Midbrain (tissue), 1 donor: ENCODE measurements at places on chromosomes 6 and 20.
A peak's percentile ranks its signal among the peaks of the same experiment; 100 is the strongest.

- no peak for DNase-seq
These were observed 140.2 kb upstream of the CARMIL1 start for GRCh38 chr6:25138934-25139415.

GRCh38 chr6:611928-612327 lies 45.0 kb downstream of the HUS1B start:
- DNase-seq, result no peak

GRCh38 chr20:44324343-44324742 lies 12.5 kb upstream of the R3HDML start:
- DNase-seq, result no peak

- no peak for DNase-seq
These were observed 133.3 kb downstream of the AGPAT4 start for GRCh38 chr6:161140554-161140875.

DNA sequence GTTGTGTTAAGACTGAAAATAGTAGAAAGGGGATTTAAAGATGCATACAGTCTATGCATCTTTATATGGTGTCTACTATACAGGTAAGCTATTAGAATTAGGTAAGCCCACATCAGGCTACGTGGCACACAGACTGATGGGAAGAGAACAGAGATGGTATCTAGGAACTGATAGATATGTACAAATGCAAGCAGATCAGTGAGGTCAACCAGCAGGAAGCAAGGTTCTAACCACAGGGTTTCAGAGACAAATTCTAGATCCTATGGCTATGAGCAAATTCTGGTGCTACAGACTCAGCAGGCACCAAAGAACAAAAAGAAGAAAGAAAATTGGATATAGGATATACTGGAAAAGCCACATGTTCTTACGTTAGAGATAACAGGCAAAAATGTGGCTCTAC lies 110.6 kb downstream of the TRDN start:
- DNase-seq, result no peak

- DNase-seq, result no peak
These were observed 395.4 kb downstream of the CDC5L start for GRCh38 chr6:44782892-44783291.

DNA sequence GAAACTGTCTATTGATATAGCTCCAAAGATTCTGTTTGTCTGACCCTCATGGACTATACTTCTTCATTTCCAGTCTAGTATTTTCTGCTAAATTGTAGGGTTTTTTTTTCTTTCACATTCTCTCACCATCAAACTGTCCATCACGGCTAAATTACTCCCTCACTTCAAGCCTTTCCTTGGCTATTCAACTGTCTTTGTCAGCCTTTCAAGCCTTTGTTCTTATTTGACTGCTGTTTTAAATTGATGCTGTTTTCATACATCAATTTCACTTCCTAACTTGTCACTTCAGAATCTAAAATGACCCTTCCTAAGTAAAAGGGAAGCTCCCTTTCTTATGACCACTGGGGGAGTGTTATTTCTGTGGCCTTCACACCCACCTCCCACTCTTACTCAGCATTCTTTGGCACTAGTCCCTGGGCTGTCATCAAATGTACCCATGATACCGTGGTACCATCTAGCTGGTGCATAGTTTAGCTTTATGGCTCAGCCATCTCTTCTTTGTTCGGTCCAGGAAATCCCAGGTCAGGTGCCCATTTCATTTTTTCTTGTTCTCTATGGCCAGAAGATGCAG lies 8.6 kb downstream of the GJA1 start:
- no peak for DNase-seq

- DNase-seq, result no peak
These were observed 24.9 kb upstream of the IPCEF1 start for GRCh38 chr6:154381548-154381947.

GRCh38 chr6:95795927-95796326 lies 218.6 kb downstream of the MANEA start:
- no peak for DNase-seq

DNA sequence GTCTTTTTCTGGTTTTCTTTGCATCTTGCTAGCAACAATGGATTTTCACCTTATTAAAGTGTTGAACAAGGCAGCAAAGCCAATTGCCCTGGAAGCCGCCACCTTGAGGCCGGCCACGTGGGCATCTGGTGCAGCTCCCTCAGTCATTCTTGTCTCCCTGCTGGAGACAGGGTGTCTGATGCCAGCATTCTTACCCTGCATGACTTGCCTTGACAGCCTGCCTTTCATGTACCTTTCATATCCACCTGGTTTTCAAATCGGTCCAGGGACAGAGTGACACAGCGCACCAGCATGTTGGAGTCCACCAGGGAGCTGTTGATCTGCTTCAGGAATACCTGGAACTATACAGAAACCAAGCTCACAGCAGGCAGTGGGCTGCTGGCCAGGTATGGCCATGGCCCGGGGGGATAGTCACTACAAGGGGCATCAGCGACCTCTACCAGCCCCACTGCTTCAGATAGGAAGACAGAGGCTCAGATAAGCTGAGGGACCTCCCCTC lies 49.8 kb downstream of the MYH7B start:
- no peak for DNase-seq

DNA sequence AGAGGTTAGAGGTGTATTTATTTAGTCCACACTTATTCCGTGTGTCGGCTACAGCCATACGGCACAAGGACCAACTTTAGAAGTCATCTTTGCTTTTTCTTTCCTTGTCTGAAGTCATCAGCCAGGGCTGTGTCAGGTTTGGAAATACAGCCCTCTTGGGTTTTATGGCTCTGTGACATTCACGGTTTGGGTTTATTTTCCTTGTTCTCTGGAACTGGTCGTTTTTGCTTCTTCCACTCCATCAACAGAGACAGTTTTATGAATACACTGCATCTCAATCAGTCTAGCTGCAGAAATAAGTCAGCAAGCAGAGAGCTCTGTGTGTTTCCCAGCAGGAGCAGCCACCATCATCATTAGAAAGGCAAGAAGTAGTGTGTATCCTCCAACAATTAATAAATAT lies 132.5 kb downstream of the TBC1D7 start:
- DNase-seq, result no peak

- DNase-seq, result no peak
These were observed 122.7 kb upstream of the AGPAT4 start for GRCh38 chr6:161396539-161396938.

DNA sequence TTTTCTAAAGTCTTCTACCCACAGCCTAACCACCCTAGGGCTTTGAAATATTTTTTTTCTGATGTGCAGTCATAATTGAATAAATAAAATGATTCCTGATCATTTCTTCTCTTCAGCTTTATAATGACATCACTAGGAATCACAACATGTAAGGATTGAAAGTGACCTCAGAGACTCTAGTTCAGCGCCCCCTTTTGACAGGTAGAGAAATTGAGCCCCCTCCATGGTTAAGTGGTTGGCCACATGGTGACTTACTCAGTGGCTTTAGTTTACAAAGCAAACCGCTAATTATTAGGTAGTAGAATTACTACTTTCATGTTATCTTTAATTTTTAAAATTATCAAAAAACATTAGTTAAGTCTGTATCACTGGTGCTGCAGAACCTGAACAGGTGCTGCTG lies 13.3 kb upstream of the SLC2A12 start:
- DNase-seq, result no peak

- DNase-seq, result no peak
These were observed 657.6 kb downstream of the PRKN start for GRCh38 chr6:162069995-162070394.

DNA sequence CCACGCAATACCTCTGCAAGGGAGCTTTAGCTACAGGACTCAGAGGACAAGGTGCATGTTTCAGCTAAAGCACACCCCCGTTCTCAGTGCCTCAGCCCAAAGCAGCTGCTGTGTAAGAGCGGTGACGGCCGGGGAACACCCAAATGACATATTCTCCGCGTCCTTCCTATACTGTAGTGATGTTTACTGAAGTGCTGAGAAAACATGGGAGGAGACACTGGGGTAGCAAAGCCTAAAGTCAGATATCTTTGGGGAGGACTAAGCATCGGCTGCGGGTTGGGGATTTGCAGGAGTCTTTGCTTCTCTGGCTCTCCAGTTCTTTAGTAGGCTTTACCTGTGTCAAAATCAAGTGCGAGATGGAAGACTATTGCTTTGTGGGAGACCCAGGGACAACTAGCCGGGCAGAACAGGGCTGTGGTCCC lies 1.7 kb downstream of the SLC22A23 start:
- peak; percentile 51 for DNase-seq

GRCh38 chr6:163133017-163133416 lies 281.5 kb upstream of the QKI start:
- DNase-seq, result no peak

- DNase-seq, result no peak
These were observed 74.6 kb upstream of the LAMP5 start for GRCh38 chr20:9439806-9440205.

- DNase-seq, result no peak
These were observed 312.4 kb downstream of the GRIK2 start for GRCh38 chr6:101705866-101706265.

DNA sequence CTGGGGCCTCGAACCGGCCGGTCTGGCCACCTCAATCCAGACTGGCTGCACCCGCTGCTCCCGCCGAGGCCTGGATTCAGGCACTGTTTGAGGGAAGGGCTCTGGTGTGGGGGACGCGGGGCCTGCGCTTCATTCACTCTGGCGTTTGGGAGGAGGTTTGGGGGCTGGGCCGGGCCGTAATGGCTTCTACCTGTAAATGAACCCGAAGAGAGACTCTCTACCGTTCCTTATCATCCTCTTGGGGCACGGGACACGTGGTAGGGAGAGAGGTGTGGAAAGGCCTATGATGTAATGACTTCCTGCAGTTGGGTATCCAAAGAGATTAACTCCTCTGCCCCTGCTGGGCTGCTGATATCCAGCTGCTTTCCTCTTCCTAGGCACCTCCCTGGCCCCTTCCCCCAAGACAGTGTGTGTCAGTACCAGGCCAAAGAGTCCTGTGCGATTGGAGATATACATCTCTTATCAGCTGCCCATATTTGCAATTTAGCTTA lies 1.8 kb downstream of the FOXO3 start:
- peak; percentile 31 for DNase-seq

DNA sequence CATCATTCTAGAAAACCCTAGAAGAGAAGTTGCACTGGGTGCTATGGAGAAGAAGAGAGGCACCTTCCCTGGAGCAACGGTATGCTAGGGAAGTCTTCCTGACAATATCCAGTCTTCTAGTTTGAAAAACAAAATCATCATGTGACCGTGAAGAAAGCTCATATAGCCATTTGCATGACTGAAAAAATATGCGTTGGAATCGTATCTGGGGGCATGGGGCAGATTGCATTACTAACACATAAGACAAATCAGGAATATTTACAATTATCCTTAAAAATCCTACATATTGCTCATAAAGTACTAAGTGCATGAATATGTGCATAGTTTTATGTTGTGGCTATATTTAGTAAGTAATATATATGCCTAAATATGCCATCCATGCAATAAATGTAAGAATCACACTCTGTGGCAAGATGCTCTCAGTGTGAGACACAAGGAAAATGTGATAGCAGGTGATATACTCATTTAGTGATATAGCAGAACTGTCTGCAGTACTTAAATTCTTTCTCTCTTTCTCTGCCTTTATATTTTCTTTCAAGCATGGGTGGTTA lies 26.8 kb downstream of the HTR1E start:
- no peak for DNase-seq

GRCh38 chr6:7050872-7051779 lies 56.6 kb upstream of the RREB1 start:
- DNase-seq, result no peak

GRCh38 chr6:16539086-16539931 lies 222.0 kb downstream of the ATXN1 start:
- no peak for DNase-seq
